Activated T-cell treated with anti-CD3 and anti-CD28 coated beads for 4 hours (primary cell): ENCODE measurements at places on chromosomes 3 and 15.
A peak's percentile ranks its signal among the peaks of the same experiment; 100 is the strongest.

GRCh38 chr15:58690703-58691102 lies 58.8 kb downstream of the ADAM10 start:
- no peak for DNase-seq

DNA sequence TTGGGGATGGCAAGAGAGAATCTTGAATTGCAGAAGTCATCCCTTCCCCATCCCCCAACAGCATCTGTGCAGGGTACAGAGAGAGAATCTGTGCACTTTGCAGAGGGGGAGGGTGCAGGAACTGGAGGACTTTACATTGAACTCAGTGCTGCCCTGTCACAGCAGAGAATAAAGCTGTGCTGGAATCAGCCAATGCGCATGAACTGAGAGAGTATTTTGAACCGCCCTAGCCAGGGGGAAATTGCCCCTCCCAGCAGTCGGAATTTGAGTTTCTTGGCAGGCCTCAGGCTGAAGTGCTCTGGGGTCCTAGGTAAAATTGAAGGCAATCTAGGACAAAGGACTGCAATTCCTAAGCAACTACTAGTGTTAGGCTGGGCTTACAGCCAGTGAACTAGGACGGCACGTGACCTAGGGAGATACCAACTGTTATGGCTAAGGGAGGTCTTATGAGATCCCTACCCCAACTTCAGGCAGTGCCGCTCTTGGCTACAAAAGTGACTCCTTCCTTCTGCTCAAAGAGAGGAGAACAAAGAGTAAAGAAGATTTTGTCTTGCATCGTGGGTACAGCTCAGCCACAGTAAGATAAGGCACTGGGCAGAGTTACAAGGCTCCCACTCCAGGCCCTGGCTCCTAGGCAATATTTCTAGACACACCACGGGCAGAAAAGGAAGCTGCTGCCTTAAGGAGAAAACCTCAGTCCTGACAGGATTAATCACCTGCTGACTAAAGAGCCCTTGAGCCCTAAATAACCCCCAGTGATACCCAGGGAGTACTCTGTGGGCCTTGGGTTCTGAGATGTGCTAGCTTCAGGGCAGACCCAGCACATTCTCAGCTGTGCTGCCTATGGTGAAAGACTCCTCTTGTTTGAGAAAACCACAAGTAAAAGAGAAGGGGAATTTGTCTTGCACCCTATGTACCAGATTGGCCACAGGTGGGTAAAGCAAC lies 300.5 kb upstream of the ALCAM start:
- DNase-seq: no peak

- no peak for DNase-seq
Observed at GRCh38 chr3:71051893-71052687, 531.4 kb downstream of the FOXP1 start.

DNA sequence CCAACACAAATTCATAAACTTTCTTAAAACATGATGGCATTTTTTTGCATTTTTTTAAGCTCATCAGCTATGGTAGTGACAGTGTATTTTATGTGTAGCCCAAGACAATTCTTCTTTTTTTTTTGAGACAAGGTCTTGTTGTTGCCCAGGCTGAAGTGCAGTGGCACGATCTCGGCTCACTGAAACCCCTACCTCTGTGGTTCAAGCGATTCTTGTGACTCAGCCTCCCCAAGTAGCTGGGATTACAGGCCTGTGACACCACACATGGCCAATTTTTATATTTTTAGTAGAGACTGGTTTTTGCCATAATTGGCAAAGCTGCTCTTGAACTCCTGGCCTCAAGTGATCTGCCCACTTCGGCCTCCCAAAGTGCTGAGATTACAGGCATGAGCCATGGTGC lies 17.3 kb upstream of the USP50 start:
- no peak for DNase-seq

DNA sequence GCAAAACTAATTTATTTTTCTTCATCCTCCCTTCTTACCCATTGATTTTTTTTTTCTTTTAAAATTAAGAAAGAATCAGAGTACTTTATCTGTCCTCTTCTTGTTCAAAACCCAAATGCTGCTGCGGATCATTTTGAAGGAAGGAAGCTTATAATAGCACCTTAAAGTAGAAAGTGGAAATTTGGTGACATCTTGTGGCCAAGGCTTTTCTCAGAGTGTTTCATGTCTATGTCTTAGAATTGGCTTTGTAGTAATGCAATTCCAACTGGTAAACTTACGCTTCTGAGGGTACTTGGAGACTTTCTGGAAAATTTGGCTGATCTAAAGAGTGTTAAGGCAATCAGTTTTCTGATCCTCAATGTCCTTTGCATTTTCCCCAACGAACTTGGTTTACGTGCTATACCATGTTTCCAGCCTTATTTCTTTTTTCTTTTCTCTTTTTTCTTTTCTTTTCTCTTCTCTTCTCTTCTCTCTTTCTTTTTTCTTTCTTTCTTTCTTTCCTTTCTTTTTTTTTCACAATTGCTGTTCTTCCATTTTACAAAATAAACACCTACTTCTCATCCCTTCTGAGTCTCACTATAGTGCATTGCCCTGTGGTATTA lies 30.7 kb downstream of the C3orf38 start:
- no peak for DNase-seq

GRCh38 chr15:73334086-73334485 lies 34.7 kb downstream of the HCN4 start:
- DNase-seq: no peak

GRCh38 chr3:58585005-58585786 lies 8.0 kb upstream of the FAM107A start:
- DNase-seq: peak; percentile 25

GRCh38 chr3:109070211-109070610 lies 47.7 kb downstream of the MORC1 start:
- DNase-seq: no peak

DNA sequence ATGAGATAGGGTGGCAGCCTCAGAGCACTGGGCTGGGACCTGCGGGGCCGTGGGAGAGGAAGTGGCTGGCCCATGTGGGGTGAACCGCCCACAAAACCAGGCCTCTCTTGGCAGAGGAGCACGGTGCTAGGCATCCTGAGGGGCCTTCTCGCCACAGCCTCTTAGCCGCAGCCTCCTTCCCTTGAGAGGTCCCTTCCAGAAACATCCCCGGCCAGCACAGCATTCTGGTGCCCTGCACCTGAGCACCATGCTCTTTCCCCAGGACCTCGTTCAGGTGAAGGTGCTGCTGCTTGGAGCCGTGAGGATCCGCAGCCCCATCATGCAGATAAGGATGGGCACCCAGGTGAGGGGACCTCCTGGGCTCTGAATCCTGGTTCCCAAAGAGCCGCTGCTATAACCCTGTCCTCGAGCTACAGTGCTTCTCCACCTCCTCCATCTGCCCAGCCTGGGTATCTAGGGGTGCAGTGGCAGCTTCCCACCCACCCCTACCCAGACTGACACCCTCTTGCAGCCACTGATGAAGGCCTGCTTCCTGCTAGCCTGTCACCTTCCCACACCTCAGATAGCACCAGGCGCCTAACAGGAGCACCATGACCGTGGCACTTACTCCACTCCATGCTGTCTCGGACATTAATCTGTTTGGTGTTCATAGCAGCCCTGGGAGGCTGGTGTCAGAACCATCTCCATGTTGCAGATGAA lies 11.2 kb upstream of the TXNRD3 start:
- no peak for DNase-seq

DNA sequence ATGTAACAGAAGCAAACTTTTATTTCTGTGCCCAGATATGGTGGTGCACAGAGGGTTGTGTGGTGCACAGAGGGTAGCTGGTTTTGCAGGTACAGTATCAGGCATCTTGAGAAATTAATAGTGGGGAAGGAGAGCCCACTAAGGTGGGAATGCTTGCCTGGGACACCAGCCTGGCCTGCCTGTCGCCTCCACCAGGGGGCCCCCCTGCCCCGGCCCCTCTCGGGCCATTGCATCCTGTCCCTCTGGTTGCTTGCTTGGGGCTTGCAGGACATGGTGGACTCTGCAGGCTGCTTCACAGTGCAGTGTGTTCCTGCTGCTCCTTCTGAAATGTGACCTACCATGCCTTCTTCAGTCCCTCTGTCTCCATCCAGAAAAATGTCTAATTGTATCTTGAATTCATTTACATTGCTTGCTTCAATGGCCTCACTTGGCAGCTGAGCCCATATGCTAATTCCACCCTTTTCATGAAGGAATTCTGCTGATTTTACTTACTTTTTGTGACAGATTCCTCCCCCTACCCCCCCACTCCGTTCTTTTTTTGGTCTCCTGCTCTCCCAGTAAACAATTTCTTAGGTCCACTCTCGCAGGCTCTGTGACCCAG lies 73.6 kb downstream of the EEFSEC start:
- peak; percentile 15 for DNase-seq
